ENCODE measurements at places on chromosomes 16 and 17.
A peak's percentile ranks its signal among the peaks of the same experiment; 100 is the strongest.

DNA sequence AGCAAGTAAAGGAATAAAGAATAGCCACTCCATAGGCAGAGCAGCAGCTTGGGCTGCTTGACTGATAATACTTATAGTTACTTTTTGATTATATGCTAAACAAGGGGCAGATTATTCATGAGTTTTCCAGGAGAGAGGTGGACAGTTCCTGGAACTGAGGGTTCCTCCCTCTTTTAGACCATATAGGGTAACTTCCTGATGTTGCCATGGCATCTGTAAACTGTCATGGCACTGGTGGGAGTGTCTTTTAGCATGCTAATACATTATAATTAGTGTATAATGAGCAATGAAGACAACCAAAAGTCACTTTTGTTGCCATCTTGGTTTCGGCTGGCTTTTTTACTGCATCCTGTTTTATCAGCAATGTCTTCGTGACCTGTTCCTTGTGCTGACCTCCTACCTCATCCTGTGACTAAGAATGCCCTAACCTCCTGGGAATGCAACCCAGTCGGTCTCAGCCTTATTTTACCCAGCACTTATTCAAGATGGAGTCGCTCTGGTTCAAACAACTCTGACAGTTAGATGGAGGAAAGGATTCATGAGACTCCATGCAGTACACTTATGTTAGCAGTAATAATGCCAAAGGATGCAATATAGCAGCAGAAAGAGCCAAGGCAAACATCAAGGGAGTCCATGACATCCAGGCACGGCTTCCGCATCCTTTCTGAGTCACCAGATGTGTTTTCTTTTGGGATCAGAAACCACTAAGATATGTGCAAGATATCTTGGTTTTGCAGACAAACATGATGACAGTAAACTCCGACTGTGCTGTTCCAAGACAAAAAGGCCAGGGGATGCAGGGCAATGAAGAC, 55.8 kb upstream of the B4GALNT2 start:
- DNase-seq: no peak

GRCh38 chr16:1494129-1494640, 1.0 kb downstream of the TELO2 start:
- no peak for DNase-seq

- no peak for DNase-seq
Observed at GRCh38 chr17:80463784-80464400, 12.5 kb downstream of the NPTX1 start.

- DNase-seq: no peak
Observed at GRCh38 chr17:193841-194806, 12.7 kb upstream of the DOC2B start.

- no peak for DNase-seq
Observed at GRCh38 chr16:57660715-57661463, 7.2 kb upstream of the ADGRG3 start.

DNA sequence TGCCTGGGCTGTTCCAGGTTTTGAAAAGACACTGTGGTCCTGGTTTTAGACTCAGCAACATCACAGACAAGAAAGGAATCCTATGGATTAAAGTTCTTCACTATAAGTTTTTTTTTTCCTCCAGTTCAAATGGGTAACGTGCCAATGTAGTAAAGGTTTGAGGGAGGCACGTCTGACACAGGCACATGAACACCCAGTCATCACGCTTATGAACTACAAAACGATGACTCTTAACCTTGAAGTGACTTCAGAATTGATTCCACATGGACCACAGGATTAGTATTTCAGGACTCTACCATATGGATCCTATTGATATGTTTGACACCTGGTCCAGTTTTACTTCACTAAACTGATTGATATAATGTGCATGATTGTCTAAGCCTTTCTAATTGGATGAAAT, 2.3 kb downstream of the PRMT7 start:
- DNase-seq: no peak

DNA sequence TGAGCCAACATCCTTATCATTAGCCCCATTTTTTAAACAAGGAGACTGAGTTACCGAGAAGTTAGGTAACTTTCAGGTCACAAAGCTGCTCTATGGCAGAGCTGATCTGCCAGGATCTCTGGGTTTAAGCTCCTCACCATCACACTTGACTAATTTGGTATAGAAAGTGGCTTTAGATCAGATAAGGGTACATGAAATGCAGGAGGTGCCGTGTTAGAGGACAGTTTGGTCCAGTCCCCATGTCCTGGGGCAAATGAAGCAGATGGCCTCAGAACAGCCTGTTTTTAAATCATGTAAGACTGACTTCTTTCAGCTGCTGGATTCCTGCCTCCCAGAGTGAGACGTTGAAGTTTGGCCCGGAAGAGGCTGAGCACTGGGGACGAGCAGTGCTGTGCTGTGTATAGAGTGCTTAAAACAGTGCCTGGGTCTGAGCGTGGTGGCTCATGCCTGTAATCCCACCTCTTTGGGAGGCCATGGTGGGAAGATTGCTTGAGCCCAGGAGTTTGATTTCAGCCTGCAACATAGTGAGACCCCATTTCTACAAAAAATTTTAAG, 187.0 kb upstream of the CACNG3 start:
- DNase-seq: no peak

GRCh38 chr17:82787081-82787848, 35.4 kb downstream of the TBCD start:
- DNase-seq: no peak

GRCh38 chr16:28617874-28618273, 8.0 kb upstream of the SULT1A1 start:
- DNase-seq: no peak

DNA sequence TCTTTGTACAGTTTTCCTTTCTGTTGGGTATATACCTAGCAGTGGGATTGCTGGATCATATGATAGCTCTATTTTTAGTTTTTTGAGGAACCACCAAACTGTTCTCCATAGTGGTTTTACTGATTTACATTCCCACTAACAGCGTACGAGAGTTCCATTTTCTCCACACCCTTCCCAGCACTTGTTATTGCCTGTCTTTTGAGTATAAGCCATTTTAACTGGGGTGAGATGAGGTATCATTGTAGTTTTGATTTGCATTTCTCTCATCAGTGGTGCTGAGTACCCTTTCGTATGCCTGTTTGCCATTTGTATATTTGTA, 887 bp upstream of the EVI2B start:
- DNase-seq: no peak

- DNase-seq: peak; percentile 55
Observed at GRCh38 chr16:29877266-29877961, 14.4 kb upstream of the CDIPT start.

- no peak for DNase-seq
Observed at GRCh38 chr16:30619202-30619601, 9.0 kb upstream of the ZNF689 start.

GRCh38 chr17:8475227-8475626, 39.5 kb downstream of the NDEL1 start:
- DNase-seq: no peak

DNA sequence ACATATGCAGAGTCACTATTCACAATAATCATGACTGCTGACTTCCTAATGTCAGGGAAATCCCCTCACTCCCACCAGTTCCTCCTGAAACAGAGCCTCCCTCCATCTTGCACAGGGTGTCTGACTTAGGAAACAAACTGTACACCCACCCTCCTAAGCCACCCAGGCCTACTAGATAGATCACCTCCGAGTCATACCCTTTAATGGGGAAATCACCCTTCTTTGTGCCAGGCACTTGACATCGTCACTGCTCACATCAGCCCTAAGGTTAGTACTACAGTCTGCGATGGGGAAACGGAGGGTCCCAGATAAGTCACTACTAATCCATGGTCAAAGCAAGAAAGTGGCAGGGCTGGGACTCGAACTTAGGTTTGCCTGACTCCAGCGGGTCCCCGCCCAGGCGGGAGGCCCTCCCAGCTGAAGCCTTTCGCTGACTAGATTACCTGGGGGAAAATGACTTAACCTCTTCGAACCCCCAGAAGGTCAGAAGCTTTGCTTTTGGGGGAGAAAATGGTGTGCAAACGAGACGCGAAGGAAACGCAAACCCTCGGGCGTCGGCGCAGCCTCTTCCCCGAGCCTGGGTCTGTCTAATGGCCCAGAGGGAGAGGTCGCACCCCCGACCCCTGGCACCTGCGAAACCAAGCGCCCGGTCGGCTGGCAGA, 3.4 kb upstream of the MLLT6 start:
- DNase-seq: peak; percentile 79

- peak; percentile 19 for DNase-seq
Observed at GRCh38 chr17:58307468-58308172, 21.0 kb downstream of the TSPOAP1 start.

- DNase-seq: peak; percentile 68
Observed at GRCh38 chr17:42403150-42403549, 14.9 kb upstream of the STAT3 start.
